Dermis microvascular lymphatic vessel endothelial cell (primary cell): ENCODE measurements at places on chromosomes 12 and 14. TPM values are rescaled to one million over a fixed set of nuclear protein-coding genes. Genes with fewer than 3 reads are reported as not detected.

Gene LTBR
- 30.7 and 47.9 TPM in 2 replicates for total RNA-seq

Gene TMX1
- total RNA-seq, result 32.4 and 43.3 TPM in 2 replicates

Gene PAX9
- total RNA-seq, result not detected in 2 replicates

Gene TAS2R10
- 0.13 and 0.51 TPM in 2 replicates for total RNA-seq

Gene HSP90B1
- 503 and 636 TPM in 2 replicates for total RNA-seq

Gene ZFYVE1
- 12.7 and 19.6 TPM in 2 replicates for total RNA-seq

Gene MEG3
- 1.2 and 10.1 TPM in 2 replicates for total RNA-seq
